Psoas muscle (tissue), 8 donors: ENCODE measurements at places on chromosomes 7 and 10. TPM values are rescaled to one million over a fixed set of nuclear protein-coding genes. Genes with fewer than 3 reads are reported as not detected.

The H2BK1 gene
- polyA plus RNA-seq: not detected

The GARIN1A gene
- polyA plus RNA-seq: 0.27 TPM

The NAT16 gene
- 0.01 TPM for polyA plus RNA-seq

The ZNF853 gene
- 7.8 TPM for polyA plus RNA-seq

The CLRN3 gene
- polyA plus RNA-seq: not detected

The LRMDA gene
- polyA plus RNA-seq: 1.0 TPM

The LMOD2 gene
- polyA plus RNA-seq: 259 TPM

The AQP1 gene
- polyA plus RNA-seq: 75.0 TPM

The CPED1 gene
- polyA plus RNA-seq: 11.7 TPM

The CALML5 gene
- not detected for polyA plus RNA-seq

DNA sequence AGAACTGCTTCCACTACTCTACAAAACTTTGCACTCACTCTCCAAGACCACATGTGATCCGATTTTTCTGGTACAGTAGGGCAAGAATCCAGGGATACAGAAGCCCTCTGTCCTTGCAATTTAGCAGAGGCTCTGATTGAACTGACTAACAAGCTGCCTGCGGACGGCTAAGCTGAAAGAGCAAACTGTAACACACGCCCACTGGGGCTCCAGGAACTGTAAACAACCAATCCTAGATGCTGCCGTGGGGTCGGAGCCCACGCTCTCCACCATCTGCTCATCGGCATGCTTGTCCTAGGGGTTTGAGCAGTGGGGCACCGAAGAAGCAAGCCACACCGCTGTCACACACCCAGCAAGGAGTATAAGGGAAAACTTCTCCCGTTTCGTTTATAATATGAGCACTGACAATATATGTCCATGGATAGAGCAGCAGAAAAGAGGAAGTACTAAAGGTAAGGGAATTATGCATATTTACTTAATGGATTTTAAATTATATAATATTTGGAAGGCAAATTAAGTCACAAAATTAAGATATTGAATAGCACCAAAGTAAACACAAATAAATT is 634.4 kb upstream of the POT1 start:
- no peak for DNase-seq

DNA sequence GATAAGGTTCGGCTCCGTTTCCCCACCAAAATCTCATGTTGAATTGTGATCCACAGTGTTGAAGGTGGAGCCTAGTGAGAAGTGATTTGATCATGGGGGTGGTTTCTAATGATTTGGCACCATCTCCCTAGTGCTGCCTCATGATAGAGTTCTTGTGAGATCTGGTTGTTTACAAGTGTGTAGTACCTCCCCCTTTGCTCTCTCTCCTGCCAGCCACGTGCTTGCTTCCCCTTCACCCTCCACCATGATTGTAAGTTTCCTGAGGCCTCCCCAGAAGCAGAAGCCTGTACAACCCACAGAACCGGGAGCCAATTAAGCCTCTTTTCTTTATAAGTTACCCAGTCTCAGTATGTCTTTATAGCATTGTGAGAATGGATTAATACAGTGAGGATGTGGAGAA is 12.1 kb upstream of the LRGUK start:
- DNase-seq: no peak

- DNase-seq: no peak
Observed at GRCh38 chr7:39880556-39880955, 69.5 kb upstream of the CDK13 start.

DNA sequence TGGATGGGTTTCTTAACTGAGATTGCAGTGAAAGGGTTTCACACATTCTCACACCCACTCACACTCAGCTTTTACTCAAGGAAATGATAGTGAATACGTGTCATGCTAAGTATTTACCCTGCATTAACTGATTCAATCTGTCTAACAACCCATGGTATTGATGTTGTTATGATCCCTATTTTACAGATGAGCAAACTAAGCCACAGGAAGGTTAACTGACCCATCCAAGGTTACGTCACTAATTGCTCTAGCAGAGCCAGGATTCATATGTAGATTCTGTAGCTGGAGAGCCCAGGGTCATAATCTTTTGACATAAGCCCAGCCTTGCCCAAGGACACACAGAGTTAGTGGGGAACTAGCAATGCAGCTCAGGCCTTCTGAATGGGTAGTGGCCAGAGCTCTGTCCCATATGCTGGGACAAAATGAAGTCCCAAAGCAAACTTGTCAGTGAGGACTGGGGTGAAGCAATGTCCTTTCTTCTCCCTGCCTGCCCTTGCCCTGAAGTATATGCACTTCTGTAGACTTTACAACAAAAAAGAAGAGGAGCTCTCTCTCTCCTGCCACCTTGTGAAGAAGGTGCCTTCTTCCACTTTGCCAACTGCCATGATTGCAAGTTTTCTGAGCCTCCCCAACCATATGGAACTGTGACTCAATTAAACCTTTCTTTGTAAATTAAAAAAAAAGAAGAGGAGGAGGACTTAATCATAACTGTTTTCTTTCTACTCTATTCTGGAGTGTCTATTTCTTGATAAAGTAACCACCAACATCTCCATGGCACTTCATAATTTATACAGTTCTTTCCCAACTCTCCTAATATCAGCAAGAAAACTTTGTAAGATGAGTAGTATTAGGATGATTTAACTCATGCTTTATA is 4.9 kb upstream of the CYP3A7 start:
- no peak for DNase-seq

- DNase-seq: no peak
Observed at GRCh38 chr7:50914460-50914859, 131.8 kb upstream of the GRB10 start.

DNA sequence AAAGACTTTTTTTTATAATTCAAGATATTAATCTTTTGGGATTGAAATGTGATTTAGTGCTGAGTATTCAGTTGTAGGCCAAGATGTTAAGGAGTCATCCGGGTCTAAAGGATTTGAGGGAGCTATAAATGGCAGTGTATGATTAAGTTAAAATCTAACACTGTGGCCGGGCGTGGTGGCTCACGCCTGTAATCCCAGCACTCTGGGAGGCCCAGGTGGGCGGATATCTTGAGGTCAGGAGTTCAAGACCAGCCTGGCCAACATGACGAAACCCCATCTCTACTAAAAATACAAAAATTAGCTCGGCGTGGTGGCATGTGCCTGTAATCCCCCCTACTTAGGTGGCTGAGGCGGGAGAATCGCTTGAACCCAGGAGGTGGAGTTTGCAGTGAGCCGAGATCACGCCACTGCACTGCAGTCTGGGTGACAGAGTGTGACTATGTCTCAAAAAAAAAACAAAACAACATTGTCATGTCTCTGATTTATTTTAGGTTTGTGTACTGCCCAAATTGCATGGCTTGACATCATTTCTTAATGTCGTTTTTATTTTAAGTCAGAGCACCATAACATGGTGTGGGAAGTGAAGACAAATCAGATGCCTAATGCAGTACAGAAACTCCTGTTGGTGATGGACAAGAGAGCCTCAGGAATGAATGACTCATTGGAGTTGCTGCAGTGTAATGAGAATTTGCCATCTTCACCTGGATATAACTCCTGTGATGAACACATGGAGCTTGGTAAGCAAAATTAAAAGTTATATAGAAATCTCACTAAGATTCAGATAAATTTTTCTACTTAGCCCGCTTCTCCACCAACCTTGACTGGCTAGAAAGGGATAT is 10.7 kb downstream of the HBP1 start:
- DNase-seq: no peak

GRCh38 chr7:50962281-50962883 is 179.7 kb upstream of the GRB10 start:
- DNase-seq: no peak

GRCh38 chr7:2774935-2775334 is 69.2 kb downstream of the GNA12 start:
- no peak for DNase-seq

GRCh38 chr7:41135511-41135910 is 567.4 kb downstream of the INHBA start:
- DNase-seq: no peak

GRCh38 chr10:279655-280054 is 144.4 kb downstream of the ZMYND11 start:
- no peak for DNase-seq
